ENCODE measurements at places on chromosomes 1 and 21.
A peak's percentile ranks its signal among the peaks of the same experiment; 100 is the strongest.

DNA sequence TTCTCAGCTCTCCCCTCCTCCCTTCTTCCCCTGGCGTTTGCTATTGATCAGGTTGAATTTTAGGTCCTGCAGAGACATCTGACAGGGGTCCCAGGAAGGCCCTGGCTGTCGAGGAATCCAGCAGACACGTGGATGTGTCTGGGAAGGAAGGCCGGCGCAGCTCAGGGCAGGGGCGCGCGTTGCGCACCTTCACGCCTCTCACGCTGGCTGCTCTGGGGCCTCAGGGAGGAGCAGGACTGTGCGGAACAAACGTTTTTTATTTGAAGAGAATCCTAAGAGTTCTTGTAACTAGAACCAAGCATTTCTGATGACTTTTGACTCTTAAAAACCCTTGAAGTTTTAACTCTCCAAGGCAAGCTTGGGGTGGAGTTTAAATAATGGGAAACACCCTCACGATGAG, 54.2 kb downstream of the SLC37A1 start:
- DNase-seq, result no peak

GRCh38 chr21:31107871-31108270, 69.6 kb upstream of the KRTAP19-8 start:
- DNase-seq, result no peak

- no peak for DNase-seq
Measured at GRCh38 chr1:151995774-151996173, 2.1 kb upstream of the S100A10 start.

DNA sequence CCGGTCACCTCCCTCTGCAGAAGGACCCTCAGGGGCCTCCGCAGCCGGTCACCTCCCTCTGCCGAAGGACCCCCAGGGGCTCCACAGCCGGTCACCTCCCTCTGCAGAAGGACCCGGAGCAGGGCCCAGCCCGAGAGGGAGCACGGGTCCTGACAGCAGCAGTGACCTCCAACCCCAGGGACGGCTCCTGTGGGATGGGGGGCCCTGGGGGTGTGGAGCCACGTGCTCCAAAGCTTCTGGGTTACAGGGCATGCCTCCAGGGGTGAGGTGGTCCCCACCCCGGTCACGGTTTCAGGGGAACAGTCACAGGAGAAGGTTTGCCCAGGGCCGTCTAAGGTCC, 40.3 kb downstream of the SLC19A1 start:
- DNase-seq, result no peak

GRCh38 chr1:183580281-183580682, 10.0 kb downstream of the NCF2 start:
- no peak for DNase-seq

- no peak for DNase-seq
Measured at GRCh38 chr1:220974431-220974830, 95.2 kb downstream of the HLX start.

DNA sequence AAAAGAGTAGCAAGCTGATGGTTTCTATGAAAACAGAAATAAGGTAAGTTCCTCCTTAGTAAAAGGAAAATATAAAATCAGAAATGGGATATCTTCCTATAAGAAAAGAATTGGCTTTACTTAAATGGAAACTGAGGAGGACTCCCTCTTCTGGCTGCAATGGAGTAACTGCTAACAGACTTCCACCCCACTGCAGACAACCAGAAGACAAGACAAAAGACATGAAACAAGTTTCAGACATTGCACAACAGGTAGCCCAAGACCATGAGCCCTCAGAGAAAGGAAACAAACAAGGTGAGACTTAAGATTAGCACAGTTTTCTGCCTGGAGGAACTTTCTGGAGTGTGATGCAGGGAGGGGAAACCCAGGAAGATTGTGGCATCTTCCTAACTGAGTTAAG, 17.0 kb upstream of the OLFML2B start:
- no peak for DNase-seq

- DNase-seq, result no peak
Measured at GRCh38 chr1:110444561-110444960, 6.4 kb upstream of the PROK1 start.

GRCh38 chr1:94258873-94259331, 21.5 kb upstream of the ARHGAP29 start:
- DNase-seq, result peak; percentile 68

GRCh38 chr21:38930853-38931252, 125.1 kb downstream of the ETS2 start:
- no peak for DNase-seq

- peak; percentile 31 for DNase-seq
Measured at GRCh38 chr1:85137660-85138059, 63.2 kb downstream of the SYDE2 start.

GRCh38 chr1:238052496-238053266, 162.0 kb upstream of the ZP4 start:
- no peak for DNase-seq
